GM23338 (cell line): ENCODE measurements at places on chromosomes 12 and 14.

- DNase-seq, result peak; percentile 34
These were observed 126.8 kb upstream of the EVL start for GRCh38 chr14:99938376-99938775.

DNA sequence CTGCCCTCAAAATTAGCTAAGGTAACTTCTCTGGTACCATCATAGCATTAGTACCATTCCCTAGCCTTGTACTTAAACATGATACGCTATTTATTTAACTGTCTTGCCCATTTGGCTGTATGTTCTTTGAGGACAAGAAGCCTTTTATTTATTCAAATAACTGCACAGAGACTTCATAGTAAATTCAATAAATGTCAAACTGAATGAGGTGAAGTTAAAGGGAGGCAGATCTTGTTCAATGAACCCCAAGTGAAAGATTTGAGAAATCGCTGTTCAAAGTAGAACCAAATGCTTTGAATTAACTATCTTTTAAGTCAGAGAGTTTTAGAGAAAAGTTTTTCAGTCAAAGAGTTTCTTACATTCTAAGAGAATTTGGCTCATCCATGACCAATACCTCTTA is 203.6 kb downstream of the GXYLT1 start:
- DNase-seq, result no peak

DNA sequence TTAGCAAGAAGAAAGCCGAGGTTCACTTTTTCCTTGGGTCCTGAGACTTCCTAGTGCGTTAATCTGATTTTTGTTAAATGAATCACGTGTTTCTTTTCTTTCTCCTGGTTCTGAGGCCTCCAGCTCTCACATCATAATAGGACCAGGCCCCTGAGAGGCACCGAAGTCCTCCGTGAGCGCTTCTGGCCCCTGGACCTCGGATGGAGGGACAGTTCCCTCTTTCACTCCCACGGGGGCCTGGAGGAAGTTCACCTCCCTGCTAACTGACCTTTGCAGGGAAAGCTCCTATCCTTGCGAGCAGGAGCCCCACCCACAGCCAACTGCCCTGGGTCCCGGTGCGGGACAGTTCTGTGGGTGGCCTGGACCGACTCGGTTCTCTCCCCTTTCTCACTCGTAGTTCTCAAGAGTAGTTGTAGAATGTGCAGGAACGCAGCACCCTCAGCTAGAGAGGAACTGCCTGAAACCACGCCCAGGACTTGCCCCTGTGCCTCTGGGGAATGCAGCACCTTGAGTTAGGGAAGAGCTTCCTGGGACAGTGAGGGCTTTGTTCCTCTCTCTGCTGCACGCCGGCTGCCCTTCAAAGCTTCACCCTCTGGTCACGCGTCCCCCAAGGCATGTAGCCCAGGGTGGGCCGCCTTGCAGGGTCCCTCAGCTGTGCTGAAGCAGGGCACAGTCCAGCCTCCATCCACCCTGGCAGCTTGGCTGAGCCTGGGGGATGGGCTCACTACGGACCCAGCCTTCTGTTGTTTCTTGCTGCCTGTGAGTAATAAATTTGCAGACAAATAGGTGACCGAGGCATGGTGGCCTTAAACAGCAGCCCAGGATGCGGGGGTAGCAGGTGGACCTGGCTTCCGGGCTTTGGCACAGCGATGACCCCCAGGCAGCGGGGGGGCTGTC is 264.6 kb downstream of the ADGRD1 start:
- peak; percentile 61 for DNase-seq

- DNase-seq, result no peak
These were observed 95.6 kb downstream of the VCPKMT start for GRCh38 chr14:50020799-50021198.

DNA sequence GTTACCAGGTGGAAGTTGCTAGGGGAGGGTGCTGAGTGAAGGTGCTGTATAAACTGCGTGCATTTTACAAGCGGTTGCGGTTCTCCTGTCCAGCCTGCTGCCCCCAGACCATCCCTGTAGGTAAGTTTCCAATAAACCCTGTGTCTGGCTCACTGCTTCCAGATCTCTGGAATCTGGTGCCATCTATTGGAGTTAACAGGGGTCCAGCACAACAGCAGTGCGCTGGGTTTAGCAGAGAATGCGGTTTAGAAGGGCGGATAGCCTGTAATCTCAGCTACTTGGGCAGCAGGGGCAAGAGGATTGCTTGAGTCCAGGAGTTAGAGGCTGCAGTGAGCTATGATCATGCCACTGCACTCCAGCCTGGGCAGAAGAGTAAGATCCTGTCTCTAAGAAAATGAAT is 4.9 kb downstream of the AACS start:
- DNase-seq, result peak; percentile 35

DNA sequence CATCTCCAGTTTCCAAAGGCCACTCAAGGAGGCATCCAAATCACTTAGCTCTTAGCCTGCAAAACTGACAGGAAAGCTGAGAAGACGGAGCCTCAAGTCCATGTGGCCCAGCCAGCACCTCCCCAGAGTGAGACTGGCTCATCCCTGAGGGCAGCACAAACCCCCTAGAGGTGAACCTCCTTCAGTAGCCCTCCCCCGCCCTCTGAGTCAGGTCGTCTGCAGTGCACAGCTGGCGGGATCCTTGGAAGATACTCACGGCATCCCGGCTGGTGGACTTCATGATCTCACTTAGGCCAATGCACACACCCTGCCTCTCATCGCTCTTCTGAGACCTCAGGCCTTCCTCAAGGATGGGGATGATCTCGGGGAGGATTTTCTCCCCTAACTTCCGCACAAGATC is 24.1 kb upstream of the RAB35 start:
- no peak for DNase-seq

- peak; percentile 49 for DNase-seq
These were observed 4.3 kb downstream of the GAPDH start for GRCh38 chr12:6538420-6539313.

DNA sequence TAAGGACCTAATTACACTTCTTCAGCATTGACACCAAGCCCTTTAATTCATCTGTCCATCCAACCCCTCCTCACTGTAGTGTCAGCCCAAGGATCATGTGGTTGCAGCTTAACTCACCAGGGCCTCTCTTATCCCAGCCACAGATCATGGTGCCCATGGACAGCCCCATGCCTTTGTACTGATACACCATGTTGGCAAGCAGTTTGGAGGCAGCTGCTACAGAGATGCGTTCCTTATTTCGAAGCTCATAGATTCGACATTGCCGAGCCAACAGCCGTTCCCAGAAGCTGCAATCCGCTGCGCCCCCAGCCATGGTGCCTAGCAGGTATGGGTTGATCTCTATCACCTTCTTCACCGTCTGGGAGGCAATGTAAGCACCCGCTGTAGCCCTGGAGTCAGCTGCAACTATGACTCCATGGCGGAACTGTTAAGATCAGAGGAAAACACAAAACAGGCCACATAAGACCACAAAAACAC is 1.4 kb downstream of the PSMB5 start:
- no peak for DNase-seq

GRCh38 chr12:50542448-50542847 is 37.7 kb downstream of the DIP2B start:
- no peak for DNase-seq

DNA sequence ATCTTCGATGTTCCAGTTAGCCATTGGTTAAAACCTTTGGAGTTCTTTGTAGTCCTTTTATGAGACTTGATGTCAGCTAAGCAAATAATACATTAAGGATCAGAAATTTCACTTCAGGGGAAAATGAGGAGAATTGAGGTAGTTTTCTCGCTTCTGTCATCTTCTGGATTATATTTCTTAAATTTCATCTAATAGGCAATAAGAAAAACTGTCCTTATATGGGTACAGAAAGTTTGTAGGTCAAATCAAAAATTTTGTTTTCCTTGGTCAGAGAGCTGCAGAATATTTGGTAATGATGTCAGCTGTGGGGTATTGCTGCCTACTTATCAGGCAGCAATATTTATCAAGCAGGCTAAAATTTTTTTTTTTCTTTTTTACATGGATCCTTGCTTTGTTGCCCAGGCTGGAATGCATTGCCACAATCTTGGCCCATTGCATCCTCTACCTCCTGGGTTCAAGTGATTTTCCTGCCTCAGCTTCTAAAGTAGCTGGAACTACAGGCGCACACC is 37.1 kb downstream of the RIMKLB start:
- no peak for DNase-seq

- DNase-seq, result peak; percentile 37
These were observed 255.9 kb upstream of the ARID2 start for GRCh38 chr12:45473636-45474035.

- DNase-seq, result no peak
These were observed 15.9 kb upstream of the LRRK2 start for GRCh38 chr12:40208707-40209446.

DNA sequence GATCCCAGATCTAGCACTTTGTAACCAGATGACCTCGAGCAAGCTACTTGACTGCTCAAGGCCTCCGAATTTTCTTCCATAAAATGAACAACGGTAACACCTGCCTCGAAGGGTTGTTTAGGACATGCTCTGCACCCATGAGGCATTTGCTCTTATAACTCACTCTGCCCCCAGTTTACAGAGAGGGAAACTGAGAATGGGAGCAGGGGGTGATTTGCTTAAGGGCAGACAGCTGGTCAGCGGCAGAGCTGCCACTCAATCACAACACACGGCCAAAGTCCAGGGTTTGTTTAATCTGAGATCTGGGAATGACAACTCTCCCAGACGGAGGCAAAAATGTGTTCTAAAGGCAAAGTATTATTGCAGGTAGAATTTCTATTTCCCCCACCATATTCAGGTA is 156.3 kb downstream of the RIMBP2 start:
- no peak for DNase-seq

DNA sequence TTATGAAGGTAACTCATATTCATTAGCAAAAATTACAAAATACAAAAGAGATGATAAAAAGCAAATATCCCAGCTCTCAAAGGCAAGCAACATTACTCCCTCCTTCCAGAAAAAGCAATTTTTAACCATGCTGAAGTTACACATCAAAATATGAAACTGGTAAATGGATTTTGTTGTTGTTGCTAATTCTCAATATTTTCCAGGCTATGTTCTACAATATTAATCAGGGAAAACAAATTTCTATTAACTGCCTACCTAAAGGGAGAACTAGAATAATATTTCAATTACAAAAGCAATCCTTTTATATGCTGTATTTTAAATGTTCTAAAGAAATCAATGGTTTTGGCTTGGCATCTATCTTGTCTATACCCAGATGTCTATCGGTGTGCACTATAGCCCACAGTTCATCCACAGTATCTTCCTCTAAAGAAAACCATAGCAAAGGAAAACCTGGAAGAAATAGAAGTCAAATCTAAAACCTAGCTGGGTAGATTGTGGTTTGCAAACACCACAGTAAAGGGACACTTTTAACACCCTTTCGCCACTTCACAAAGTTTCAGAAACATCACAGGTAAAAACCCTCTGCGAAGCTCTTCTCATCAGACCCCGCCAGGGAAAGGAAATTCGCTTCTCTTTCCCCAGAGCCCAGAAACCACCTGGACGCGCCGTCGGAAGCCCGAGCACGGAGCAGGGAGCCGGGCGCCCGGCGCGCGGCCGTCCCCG is 32.0 kb downstream of the TC2N start:
- DNase-seq, result peak; percentile 60

GRCh38 chr14:49886523-49886922 is 6.4 kb upstream of the ARF6 start:
- DNase-seq, result no peak

DNA sequence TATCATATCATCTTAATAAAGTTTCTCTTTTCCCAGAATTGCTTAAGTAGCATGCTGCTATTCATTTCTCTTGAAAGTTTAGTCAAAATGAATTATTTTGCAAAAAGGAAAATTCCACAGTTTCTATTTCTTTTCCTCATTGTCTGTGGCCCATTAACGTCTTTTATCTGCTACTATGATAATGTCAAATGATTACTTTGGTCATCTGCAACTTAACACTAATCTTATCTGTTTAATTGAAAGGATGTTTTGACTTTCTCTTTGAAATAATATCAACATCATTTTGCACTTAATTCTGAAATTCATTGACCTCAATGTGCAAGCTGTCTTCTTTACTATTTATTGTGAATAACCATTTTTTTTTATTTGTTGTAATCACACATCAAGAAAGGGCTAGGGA is 146.5 kb upstream of the SLCO1C1 start:
- DNase-seq, result no peak

- peak; percentile 49 for DNase-seq
These were observed 46.1 kb downstream of the STX2 start for GRCh38 chr12:130792821-130793553.

DNA sequence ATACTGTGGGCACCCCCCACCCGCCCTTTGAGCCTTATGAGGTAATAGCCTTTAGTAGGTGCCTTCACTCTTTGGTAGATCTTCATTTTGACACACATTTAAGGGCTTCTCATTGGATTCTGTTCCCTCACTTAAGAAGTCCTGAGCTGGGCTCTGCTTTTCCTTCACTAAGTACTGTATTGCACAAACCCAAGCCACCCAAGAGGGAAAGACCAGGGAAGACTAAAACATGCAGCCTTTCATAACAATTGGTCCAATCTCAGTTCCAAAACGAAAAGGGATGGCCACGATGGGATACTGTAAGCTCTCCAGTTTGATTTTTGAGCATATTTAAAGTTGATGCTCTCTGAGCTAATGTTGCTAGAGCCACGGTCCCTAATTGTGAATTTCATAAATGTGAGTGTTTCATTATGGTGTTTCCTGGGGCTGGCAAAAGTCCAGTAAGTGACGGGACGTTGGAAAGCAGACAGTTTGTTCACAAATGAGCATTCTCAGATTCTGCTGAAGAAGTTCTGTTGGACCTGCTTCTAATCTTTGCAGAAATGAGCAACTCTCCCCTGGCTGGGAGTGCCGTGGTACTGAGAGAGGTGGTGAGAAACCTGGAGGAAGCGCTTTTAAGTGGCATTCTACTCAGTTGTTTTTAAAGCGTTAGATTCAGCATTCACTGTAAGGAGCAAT is 9.4 kb downstream of the SSPN start:
- no peak for DNase-seq

GRCh38 chr12:3757261-3757660 is 4.4 kb upstream of the CRACR2A start:
- DNase-seq, result no peak

DNA sequence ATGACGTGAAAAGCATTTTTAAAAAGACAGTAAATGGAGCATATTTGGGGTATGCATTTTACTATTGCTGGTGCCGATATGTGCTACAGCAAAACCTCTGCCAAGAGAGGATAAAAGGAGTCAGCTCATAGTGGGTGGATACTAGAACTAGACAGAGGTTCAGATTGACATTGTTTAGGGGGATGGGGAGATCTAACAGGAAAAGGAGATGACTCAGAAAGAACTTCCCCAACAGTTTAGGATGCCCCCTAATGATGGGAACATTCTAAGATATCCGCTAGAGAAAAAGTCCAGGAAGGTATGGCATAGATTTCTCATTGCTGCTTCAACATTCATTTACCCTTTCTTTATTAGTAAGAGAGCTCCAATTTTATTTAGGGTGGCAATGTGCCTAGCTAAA is 110.5 kb upstream of the CLEC14A start:
- DNase-seq, result peak; percentile 6

- DNase-seq, result no peak
These were observed 227.4 kb downstream of the ALX1 start for GRCh38 chr12:85507456-85507855.

GRCh38 chr12:26630546-26631027 is 202.4 kb downstream of the ITPR2 start:
- no peak for DNase-seq

GRCh38 chr12:3145546-3146310 is 68.5 kb downstream of the TSPAN9 start:
- no peak for DNase-seq

- peak; percentile 40 for DNase-seq
These were observed 26.4 kb downstream of the SFSWAP start for GRCh38 chr12:131737150-131737827.
